ENCODE measurements at places on chromosomes 2 and 18. TPM values are rescaled to one million over a fixed set of nuclear protein-coding genes. Genes with fewer than 3 reads are reported as not detected.

DNA sequence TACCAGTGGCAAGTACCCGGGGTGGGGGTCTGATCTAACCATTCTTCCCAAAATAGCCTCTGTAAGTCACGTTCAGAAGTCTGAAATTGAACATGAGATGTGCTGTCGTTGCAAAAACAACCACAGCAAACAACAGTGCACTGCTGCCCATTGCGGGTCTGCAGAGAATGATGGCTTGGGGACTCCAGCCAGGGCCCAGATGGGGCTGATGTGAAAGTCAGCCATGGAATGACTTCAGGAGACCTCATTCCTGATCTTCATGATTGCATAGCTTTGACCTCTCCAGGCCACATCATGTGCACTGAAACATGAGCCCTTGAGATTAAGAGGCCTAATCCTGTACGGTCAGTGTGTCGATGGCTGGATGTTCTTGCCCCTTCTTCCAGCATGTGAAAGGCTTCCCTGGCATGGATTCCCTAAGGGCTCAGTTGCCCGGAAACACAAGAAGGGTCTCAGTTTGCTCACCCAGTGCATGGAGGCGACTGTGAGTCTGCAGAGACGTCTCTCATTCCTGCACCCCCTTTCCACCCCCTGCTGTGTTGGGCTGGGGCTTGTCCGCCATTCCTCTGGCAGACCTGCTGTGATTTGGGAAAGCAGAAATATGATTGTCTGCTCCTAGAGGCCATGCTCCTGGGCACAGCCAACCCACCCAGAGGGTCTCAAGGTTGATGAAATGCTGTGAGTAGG lies 191.6 kb downstream of the SEPTIN10 start:
- DNase-seq = no peak

DNA sequence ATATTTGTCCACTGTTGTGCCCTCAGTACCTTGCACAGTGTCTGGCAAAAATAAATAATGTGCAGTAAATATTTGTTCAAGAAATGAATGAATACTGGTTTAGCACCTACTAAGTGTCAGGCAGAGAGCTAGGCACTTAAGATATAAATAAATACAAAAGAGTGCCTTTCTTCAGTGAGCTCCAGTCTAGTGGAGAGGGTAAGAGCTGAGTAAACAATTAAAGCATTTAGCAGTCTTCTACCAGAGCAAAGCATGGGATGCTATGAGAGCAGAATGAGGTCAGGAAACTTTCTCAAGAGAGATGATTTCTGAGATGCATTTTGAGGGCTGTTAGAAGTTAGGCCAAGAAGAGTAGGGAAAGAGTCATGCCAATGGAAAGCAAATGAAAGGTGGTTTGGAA lies 314.7 kb downstream of the DSC3 start:
- no peak for DNase-seq

DNA sequence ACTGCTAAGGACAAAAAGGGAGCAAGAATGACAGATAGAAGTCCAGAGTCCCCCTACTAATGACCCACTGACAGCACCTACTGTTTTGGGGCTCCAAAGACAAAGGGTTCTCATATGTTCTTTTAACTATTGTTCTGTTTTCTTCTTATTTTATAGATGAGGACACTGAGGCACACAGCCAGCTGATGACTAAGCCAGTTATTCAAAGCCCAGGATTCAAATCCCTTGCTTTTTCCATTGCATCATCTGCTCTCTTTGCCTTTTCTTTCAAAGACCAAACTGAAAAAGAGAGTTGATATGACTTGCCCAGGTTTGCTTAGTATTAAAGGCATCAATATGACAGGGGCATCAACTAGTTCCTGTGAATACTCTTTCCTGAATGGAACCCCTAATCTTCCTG lies 299.8 kb downstream of the LRATD1 start:
- DNase-seq = no peak

DNA sequence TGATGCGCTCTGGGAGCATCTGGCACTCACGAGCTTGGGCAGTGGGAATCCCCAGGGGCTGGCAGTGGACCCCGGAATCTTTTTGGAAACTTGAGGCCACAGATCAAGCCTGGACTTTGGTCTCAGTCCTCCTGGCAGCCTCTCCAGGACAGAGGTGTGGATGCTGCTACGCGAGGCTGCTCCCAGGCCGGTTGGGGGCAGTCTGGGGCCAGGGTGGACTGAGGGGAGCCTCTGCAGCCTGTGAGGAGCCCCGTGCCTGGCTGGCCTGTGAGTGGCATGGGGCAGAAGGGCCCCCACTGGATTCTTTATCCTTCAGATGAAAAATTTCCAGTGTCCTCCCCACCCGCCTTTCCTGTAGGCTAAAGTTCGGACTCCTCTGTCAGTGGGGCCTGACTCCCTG lies 12.7 kb upstream of the DES start:
- DNase-seq = no peak

TET3 gene
- total RNA-seq = 2.9 TPM
